M059J (cell line): ENCODE measurements at places on chromosomes 12 and 14. TPM values are rescaled to one million over a fixed set of nuclear protein-coding genes. Genes with fewer than 3 reads are reported as not detected.

DNA sequence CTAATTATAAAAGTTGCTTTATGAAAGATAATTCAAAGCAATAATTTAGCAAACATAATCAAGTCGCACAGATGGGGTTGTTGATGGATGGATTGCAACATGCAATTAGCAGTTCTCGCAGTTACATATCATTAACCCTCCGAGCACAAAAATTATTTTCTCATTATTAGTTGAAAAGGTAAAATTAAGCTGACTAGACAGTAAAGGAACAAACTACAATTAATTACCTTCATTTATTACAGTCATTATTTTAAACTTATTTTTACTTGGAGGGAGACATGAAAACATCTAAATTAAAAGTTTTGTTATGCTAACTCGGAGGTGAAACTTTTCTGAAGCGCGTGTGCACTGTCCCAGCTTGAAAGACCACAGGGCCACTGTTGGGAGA lies 146.9 kb downstream of the PHETA1 start:
- no peak for DNase-seq

- DNase-seq, result no peak
Measured at GRCh38 chr14:56676042-56676441, 96.4 kb downstream of the TMEM260 start.

GRCh38 chr12:89155826-89156225 lies 196.5 kb downstream of the DUSP6 start:
- no peak for DNase-seq

- DNase-seq, result no peak
Measured at GRCh38 chr14:30874999-30875787, 834 bp downstream of the COCH start.

DNA sequence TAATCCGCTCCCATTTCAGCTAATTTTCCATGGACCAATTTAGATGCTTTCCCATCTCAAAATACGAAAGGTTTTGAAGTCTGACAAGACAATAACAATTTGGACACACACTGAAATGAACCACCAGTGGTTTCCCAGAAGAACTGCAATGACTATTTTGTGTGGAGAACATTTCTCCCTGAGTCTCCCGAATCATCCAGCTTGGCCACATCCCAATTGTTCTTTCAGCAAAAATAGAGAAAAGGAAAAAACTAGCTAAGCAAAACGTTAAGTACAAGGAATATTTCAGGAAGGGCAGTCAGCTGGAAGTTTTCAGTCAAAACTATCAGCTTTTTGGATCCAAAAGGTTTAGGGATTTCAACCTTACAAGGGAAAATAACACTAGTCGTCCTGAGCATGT lies 390.6 kb downstream of the KCNH5 start:
- peak; percentile 3 for DNase-seq

DNA sequence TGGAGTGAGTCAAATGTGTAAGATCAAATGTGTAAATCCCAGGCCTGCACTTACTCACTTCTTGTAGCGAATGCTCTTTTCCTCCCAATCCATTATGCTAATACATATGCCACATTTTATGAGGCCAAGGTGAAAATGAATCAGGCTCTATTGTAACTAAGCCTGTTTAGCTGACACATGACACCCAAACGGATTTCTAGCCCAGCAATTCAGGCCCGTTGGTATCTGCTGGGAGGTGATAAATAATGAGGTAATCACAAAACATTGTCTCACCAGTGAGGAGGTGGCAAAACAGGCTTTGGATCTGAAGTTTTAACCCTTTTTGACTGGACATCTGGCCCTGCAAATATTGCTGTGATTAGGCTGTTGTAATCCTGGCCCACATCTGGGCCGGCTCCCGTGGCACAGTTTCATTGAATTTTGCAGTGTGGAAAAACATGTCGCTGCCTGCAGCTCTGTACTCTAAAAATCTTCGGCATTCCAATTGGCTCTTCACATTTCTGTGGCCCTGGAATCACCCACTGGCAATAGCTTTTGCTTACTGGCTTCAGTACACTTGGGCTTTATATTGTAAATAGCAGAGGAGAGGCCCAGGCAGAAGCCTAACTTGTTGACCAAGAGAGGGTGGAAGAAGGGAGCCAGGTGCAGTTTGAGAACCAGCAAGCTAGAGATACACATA lies 106.1 kb downstream of the PAX9 start:
- peak; percentile 29 for DNase-seq

The KLRC4 gene
- not detected in 2 replicates for total RNA-seq

The GLS2 gene
- 0.32 TPM in 1 of 2 replicates, not detected in the other for total RNA-seq

The RAPGEF3 gene
- total RNA-seq, result 1.2 and 2.6 TPM in 2 replicates

GRCh38 chr12:89464974-89465592 lies 59.5 kb downstream of the GALNT4 start:
- DNase-seq, result peak; percentile 60
